ENCODE measurements at places on chromosomes 3 and 15. TPM values are rescaled to one million over a fixed set of nuclear protein-coding genes. Genes with fewer than 3 reads are reported as not detected.

Gene GOLGA8O
- total RNA-seq: 0.97 TPM

Gene ICE2
- 52.9 TPM for total RNA-seq

Gene PTX3
- 549 TPM for total RNA-seq

Gene SPTBN5
- total RNA-seq: 0.22 TPM

Gene BFSP2
- not detected for total RNA-seq

Gene SUSD5
- 31.5 TPM for total RNA-seq

Gene GOLGA6B
- not detected for total RNA-seq

Gene FMN1
- total RNA-seq: 3.4 TPM

Gene GOLGA6L9
- 1.4 TPM for total RNA-seq

Gene SLITRK3
- not detected for total RNA-seq

Gene CCDC9B
- total RNA-seq: 8.5 TPM

Gene MESP2
- total RNA-seq: 0.78 TPM

Gene ZNF662
- total RNA-seq: 5.2 TPM

Gene ZSCAN2
- total RNA-seq: 7.4 TPM

Gene LRTM1
- total RNA-seq: not detected

Gene ILDR1
- not detected for total RNA-seq

All from articular chondrocyte of knee joint (primary cell).